ENCODE measurements at places on chromosomes 7 and 10.

- no peaks in the 10 kb centered on the region for H3K36me3 ChIP-seq
- no peaks in the 10 kb centered on the region for H3K4me1 ChIP-seq
- H3K4me3 ChIP-seq, result no peak overlapping the region
- H3K27me3 ChIP-seq, result no peaks in the 10 kb centered on the region
- H3K27ac ChIP-seq, result no peak overlapping the region
Observed at GRCh38 chr10:79342811-79343561, 4.3 kb upstream of the PPIF start.

DNA sequence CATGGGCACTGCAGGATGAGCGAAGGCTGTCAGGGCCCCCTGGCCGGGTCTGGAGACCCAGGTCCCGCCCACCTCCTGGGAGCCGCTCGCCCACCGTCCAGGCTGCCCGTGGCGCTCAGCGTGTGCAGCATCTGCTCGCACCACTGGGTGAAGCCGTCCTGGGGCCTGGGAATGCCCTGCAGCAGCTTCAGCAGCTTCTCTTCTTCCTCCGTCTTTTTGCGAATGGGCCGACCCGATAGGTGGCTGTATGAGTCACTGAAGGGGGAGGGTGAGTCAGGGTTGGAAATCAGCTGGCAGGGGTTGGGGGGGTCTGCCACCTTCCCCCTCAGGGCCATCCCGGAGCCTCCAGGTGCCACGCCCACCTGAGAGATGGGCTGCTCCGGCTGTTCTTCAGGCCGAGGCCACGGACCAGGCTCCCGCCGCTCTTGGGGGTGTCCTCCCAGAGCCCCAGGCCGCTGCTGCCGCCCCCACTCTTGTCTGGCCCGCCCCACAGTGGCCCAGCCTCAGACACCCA, 8.7 kb downstream of the GNB2 start:
- peaks cover 5% of the 10 kb centered on the region for H3K4me1 ChIP-seq
- no peak overlapping the region for H3K27ac ChIP-seq
- peaks cover 14% of the 10 kb centered on the region for H3K36me3 ChIP-seq
- no peaks in the 10 kb centered on the region for H3K27me3 ChIP-seq

- H3K4me3 ChIP-seq, result no peak overlapping the region
- peaks cover 16% of the 10 kb centered on the region for H3K27me3 ChIP-seq
- no peaks in the 10 kb centered on the region for H3K4me1 ChIP-seq
Observed at GRCh38 chr10:132479603-132480221, 57.9 kb upstream of the INPP5A start.

GRCh38 chr7:33062023-33062781, at the start of gene NT5C3A:
Gene NT5C3A (minus strand): TSS chr7:33062776. CDS start chr7:33062705, 71 bp downstream.
- H3K4me3 ChIP-seq, result peak within 1 kb of the TSS; percentile 93
- peaks cover 26% of the 10 kb centered on the region for H3K4me1 ChIP-seq
- DNase-seq, result no peak

DNA sequence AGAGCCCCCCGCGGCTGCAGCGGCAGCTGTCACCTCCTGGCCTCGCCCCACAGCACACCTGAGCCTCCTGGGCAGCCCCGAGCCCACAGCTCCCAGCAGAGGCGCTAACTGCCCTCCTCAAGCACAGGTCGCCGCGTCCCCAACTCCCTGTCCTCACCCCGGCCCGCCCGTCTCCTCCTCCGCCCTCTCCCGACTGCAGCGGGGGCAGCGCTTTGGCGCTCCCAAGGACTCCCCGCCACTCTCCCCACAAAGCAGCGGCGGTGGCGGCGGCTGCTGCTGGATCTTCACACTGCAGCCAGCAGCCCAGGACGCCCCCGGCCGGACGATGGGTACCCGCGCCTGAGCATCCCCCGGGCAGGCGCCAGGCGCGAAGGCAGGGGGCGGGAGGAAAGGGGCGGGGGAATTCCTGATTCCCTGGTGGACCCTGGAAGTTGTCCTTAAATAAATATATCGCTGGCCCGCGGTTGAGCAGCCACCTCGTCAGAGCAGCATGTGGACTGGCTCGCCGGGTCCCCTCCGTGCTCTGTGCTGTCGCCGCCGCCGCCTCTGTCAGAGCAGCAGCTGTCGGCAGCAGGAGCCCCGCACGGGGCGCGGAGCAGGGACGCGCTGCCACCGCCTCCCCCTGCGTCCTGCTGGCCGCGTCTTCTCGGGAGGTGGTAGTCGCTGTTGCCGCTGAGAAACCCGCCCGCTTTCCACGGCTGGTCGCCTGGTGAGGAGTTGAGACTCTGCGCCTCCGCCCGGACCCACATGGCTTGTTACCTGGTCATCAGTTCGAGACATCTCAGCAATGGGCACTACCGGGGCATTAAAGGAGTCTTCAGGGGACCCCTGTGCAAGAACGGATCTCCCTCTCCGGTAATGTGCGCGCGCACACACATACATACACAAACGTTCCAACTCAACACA, at the start of gene ZNF804B:
Gene ZNF804B (plus strand): TSS at position 471 of the 906 bp plus-strand sequence. CDS start 277 bp downstream, at position 748.
- no peaks in the 10 kb centered on the region for H3K4me1 ChIP-seq
- H3K36me3 ChIP-seq, result no peaks in the 10 kb centered on the region
- H3K4me3 ChIP-seq, result no peak within 1 kb of the TSS
- H3K27ac ChIP-seq, result no peak within 1 kb of the TSS

- no peaks in the 10 kb centered on the region for H3K36me3 ChIP-seq
- H3K4me3 ChIP-seq, result no peak overlapping the region
- no peaks in the 10 kb centered on the region for H3K4me1 ChIP-seq
- H3K27me3 ChIP-seq, result peaks cover 6% of the 10 kb centered on the region
Observed at GRCh38 chr7:76211216-76211615, 9.5 kb downstream of the SRRM3 start.

- H3K27ac ChIP-seq, result no peak overlapping the region
- no peak overlapping the region for H3K4me3 ChIP-seq
- no peaks in the 10 kb centered on the region for H3K36me3 ChIP-seq
- DNase-seq, result no peak
- no peaks in the 10 kb centered on the region for H3K4me1 ChIP-seq
Observed at GRCh38 chr7:142152076-142152475, 40.6 kb downstream of the MGAM2 start.

- DNase-seq, result no peak
- H3K4me1 ChIP-seq, result no peaks in the 10 kb centered on the region
- H3K4me3 ChIP-seq, result no peak overlapping the region
Observed at GRCh38 chr10:116017405-116017804, 255.6 kb downstream of the GFRA1 start.

GRCh38 chr10:29169021-29169420, 119.8 kb upstream of the LYZL1 start:
- no peak for DNase-seq
- no peaks in the 10 kb centered on the region for H3K27me3 ChIP-seq
- H3K4me3 ChIP-seq, result no peak overlapping the region
- peaks cover 2% of the 10 kb centered on the region for H3K36me3 ChIP-seq

DNA sequence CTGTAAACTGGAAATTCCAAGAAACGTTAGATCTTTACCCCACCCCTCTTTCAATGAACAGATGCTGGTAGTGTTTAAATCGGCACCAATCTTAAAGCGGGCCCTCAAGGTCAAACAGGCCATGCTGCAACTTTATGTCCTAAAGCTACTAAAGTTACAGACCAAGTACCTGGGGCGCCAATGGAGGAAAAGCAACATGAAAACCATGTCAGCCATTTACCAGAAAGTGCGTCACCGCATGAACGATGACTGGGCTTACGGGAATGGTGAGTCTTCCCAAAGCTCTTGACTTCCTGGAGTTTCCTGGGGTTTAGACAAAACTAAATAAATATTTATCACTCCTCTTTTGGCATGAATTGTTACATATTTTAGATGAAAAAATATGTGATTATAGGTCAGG, 19.6 kb upstream of the SMKR1 start:
- no peaks in the 10 kb centered on the region for H3K36me3 ChIP-seq
- peaks cover 8% of the 10 kb centered on the region for H3K4me1 ChIP-seq
- H3K27me3 ChIP-seq, result no peaks in the 10 kb centered on the region
- H3K27ac ChIP-seq, result no peak overlapping the region
- H3K4me3 ChIP-seq, result no peak overlapping the region

DNA sequence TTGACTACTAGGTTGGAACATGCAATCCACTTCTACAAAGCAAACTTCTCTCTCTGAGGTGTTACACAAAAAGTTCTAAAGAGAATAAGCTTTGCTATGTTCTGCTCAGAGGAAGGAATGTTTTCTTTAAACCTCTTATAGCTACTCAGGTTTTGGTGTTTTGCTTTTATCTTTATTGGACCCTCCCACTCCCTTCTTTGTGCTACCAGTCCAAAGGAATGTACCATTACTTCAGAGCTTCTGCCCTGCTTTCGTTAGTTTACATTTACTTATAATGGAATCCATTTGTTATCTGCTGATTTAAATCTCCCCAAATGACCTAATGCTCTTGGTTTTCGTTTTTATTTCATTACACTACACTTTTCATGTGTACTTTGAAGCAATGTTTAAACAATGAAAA, 154.9 kb downstream of the ATE1 start:
- H3K27me3 ChIP-seq, result no peaks in the 10 kb centered on the region
- H3K4me3 ChIP-seq, result no peak overlapping the region
- H3K27ac ChIP-seq, result no peak overlapping the region
- peaks cover 12% of the 10 kb centered on the region for H3K36me3 ChIP-seq
- no peak for DNase-seq

DNA sequence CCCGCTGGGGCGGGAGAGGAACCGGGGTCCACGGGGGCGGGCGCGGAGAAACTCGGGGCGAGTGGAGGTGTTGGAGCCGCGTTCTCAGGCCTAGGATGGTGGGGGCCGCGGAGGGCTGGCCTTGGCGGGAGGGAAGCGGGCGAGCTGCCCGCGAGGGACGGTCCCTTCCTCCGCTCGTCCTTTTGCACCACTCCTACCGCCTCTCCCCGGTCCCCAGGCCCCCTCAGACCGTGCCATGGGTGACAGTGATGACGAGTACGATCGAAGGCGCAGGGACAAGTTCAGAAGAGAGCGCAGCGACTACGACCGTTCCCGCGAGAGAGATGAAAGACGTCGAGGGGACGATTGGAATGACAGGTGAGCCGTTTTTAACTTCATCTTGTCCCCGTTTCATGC, 451 bp downstream of the SRRT start:
- peaks cover 24% of the 10 kb centered on the region for H3K36me3 ChIP-seq
- H3K4me1 ChIP-seq, result peaks cover 25% of the 10 kb centered on the region
- H3K4me3 ChIP-seq, result peak overlapping the region; percentile 99
- H3K27ac ChIP-seq, result peak overlapping the region; percentile 96
- H3K27me3 ChIP-seq, result no peaks in the 10 kb centered on the region

DNA sequence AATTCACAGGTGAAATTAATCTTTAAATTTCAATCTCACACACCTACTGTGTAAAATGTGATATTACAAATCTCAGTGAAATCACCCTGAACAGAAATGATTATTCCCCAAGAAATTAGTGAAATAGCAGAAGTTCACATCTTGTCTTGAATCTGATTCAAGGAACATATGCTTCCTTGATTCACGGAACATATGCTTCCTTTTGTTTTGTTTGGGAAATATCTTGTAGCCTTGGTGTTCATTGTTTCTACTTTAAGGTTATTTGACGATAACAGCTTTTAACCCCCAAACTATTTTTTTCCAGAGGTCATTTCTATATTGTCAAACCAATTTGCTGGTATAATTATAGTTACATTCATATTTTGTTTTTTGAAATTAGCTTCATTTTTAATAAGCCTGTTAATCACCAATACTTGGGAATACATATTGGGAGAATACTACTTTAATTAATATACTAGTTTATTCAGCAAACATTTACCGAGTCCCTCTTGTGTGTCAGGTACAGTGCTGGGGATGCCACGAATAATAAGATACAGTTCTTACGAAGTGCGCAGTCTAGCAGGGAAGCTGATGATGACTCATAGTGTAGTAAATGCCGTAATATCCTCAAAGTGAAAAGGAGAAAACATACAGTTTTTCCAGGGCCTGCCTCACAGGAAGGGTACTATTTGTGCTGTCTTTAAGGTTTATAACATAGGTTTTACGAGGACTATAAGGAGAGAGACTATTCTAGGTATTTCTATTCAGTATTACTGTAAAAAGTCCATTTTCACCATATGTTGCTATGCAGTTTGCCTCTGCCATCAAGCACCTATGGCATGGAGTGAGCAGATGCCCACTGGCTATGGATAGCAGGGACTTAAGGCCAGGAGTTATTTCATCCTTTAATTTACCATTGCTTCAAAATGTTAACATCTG, 32.5 kb downstream of the PRKAR2B start:
- DNase-seq, result no peak
- no peaks in the 10 kb centered on the region for H3K27me3 ChIP-seq
- H3K4me1 ChIP-seq, result no peaks in the 10 kb centered on the region
- no peak overlapping the region for H3K27ac ChIP-seq
- H3K36me3 ChIP-seq, result no peaks in the 10 kb centered on the region
- no peak overlapping the region for H3K4me3 ChIP-seq

DNA sequence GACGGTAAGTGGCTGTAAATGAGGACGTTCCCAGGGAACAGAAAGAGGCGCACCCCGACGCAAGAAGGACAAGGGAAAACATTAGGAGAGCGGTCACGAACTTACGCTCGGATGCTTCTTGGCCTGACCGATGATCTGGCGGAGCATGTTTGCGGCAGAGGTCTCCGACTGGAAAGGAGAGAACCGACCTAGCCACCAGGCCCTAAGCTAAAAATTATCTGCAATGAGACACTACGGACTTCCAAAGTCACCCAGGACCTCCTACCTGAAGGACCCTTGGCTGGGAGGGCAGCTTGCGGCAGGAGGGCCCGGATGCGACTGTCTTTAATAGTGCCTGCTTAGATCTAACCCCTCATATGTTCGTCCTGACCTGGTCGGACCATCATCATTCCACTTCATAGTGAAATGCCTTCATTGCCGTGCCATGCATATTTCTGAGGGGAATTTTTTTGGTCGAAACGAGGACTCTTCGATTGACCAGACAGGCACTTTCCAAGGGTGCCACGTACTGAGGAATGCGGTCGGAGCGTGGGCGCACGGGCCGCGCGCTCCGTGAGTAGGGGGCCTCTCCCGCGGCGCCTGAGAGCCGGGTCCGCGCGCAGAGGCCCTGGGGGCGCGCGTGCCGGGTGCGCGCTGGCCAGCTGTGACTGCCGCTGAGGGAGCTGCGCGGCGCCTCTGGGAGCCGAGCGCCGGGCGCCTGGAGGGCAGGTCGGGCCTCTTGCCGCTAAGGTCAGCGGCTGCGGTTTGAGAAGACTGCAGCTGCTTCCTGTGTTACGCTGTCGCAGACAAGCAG, 33.6 kb upstream of the PHF14 start:
- peak; percentile 88 for DNase-seq
- H3K4me3 ChIP-seq, result no peak overlapping the region
- H3K27me3 ChIP-seq, result no peaks in the 10 kb centered on the region
- H3K36me3 ChIP-seq, result peaks cover 8% of the 10 kb centered on the region

DNA sequence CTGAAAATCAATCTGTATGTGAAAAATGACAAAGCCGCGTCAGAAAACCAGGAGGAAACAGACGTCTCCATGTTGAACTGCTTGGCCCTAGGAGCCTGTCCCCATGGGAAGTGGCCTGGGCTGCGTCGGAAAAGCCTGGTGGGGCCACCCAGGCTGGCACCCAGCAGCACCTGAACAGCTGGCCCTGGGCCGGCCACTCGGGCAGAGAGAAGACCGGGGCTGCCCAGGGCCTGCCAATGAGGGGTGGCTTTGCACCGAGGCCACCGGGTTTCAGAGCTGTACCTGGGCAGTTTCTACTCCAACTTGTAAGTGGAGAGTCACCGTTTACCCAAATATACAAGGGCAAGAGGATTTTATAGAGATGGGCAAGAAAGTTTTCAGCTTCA, 1.1 kb upstream of the FUOM start:
- DNase-seq, result no peak
- H3K27me3 ChIP-seq, result no peaks in the 10 kb centered on the region
- no peak overlapping the region for H3K27ac ChIP-seq

- H3K4me3 ChIP-seq, result no peak overlapping the region
- no peak overlapping the region for H3K27ac ChIP-seq
- no peaks in the 10 kb centered on the region for H3K36me3 ChIP-seq
- peaks cover 4% of the 10 kb centered on the region for H3K4me1 ChIP-seq
Observed at GRCh38 chr10:110547139-110547761, 20.2 kb upstream of the SMC3 start.

- H3K36me3 ChIP-seq, result peaks cover 9% of the 10 kb centered on the region
- H3K27ac ChIP-seq, result peak overlapping the region; percentile 54
- no peaks in the 10 kb centered on the region for H3K27me3 ChIP-seq
- peaks cover 24% of the 10 kb centered on the region for H3K4me1 ChIP-seq
- H3K4me3 ChIP-seq, result peak overlapping the region; percentile 14
Observed at GRCh38 chr10:7337431-7338171, 73.2 kb downstream of the SFMBT2 start.
